Activated CD8-positive, alpha-beta memory T cell treated with anti-CD3 and anti-CD28 coated beads, Interleukin-2, amount 10 ng/mL, durations not matched to agents 7 days and 5 days (primary cell): ENCODE measurements at places on chromosomes 13 and 19. TPM values are rescaled to one million over a fixed set of nuclear protein-coding genes. Genes with fewer than 3 reads are reported as not detected.

- H3K36me3 ChIP-seq = no peaks in the 10 kb centered on the region
- no peak overlapping the region for H3K27ac ChIP-seq
- peaks cover 8% of the 10 kb centered on the region for H3K4me1 ChIP-seq
These were observed 731 bp downstream of the MAG start for GRCh38 chr19:35292421-35293362.

DNA sequence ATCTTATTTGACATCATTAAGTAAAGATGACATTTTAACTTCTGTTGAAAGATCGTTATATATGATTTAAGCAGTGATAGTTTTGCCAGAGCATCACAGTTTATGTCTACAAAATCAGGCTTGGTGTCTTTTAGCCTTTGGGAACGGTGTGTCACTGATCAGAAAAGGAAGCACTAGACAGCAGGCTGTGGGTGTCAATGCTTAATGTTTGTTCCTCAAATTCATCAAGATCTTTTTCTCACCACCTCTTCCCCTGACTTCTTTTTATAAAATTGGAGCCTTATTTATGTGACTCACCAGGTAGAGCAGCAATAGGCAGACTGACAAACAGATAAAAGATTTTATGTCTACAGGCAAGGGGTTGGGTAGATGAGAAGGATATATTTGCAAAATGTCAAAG is 1558.5 kb downstream of the EFNB2 start:
- no peak overlapping the region for H3K27ac ChIP-seq
- H3K27me3 ChIP-seq = no peaks in the 10 kb centered on the region
- no peaks in the 10 kb centered on the region for H3K4me1 ChIP-seq
- DNase-seq = no peak

The SRRM5 gene
- total RNA-seq = 0.79 TPM

DNA sequence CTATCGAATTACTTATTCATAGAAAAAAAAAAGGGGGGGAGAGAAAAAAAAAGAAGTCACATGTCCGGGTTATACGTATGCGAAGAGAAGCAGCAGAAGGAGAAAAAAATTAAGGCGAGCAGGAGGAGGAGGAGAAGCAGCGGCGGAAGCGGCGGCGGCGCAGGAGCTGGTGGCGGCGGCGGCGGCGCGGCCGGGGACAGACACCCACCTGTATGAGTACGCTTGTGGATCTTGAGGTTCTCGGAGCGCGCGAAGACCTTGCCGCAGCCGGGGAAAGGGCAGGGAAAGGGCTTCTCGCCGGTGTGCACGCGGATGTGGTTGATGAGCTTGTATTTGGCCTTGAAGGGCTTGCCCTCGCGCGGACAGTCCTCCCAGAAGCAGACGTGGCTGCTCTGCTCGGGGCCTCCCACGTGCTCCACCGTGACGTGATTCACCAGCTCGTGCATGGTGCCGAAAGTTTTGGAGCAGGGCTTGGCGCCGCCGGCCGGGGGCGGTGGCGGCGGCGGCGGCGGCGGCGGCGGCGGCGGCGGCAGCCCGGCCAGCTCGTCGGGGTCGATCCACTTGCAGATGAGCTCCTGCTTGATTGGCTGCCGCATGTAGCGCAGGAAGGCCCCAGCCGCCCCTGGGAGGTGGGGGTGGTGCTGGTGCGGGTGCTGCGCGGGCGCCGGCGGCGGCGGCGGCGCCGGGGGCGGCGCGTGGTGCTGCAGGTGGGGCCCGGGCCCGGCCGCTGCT is 1.5 kb downstream of the ZIC5 start:
- peak overlapping the region; percentile 84 for H3K27ac ChIP-seq
- H3K4me1 ChIP-seq = peaks cover 16% of the 10 kb centered on the region
- peak; percentile 65 for DNase-seq
- H3K27me3 ChIP-seq = peaks cover 78% of the 10 kb centered on the region

DNA sequence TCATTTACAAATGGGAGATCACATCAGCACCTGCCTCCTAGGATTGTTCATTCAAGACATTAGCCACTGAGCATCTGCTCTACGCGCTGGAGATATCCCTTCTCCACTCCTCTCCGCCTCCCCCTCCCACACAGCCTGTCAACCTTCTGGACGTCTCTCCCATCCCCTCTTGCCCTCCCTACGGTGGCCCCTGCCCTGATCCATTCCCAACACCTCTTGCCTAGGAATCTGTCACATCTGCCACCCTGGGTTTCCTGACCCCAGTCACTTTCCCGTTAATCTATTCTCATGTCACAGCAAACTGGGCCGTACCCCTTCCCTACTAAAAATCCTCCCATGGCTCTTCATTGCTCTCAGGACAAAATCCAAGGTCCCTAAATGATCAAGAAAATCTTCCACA is 10.3 kb downstream of the DYRK1B start:
- no peak overlapping the region for H3K27ac ChIP-seq
- peaks cover 12% of the 10 kb centered on the region for H3K36me3 ChIP-seq
- H3K27me3 ChIP-seq = no peaks in the 10 kb centered on the region
- H3K4me3 ChIP-seq = no peak overlapping the region

DNA sequence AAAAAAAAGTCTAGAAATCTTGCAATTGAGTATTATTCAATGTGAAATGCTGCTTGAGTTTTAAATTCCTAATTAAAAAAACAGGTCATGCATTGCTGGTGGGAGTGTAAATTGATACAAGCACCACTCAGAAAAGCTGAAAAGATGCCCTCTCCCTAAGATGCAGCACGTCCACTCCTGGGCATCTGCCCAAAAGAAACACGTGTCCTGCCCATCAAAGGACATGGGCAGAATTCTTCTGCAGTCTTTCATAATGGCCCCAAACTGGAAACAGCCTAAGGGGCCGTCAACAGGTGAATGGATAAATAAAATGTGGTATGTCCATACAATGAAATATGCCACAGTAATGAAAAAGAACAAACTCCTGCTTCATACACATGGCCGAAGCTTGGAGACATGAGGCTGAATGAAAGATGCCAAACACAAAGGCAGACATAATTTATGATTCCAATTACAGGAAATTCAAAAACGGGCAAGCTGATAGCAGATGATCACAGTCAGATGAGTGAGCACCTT is 7.8 kb downstream of the POU2F2 start:
- H3K4me1 ChIP-seq = peaks cover 56% of the 10 kb centered on the region
- no peak overlapping the region for H3K27ac ChIP-seq
- DNase-seq = no peak
- H3K36me3 ChIP-seq = peaks cover 4% of the 10 kb centered on the region
- H3K4me3 ChIP-seq = no peak overlapping the region
- H3K27me3 ChIP-seq = no peaks in the 10 kb centered on the region

GRCh38 chr19:58396691-58397532 is 1.5 kb downstream of the RNF225 start:
- no peak overlapping the region for H3K4me3 ChIP-seq
- H3K27me3 ChIP-seq = peaks cover 8% of the 10 kb centered on the region
- DNase-seq = no peak
- peaks cover 30% of the 10 kb centered on the region for H3K36me3 ChIP-seq
- H3K4me1 ChIP-seq = peaks cover 31% of the 10 kb centered on the region
- no peak overlapping the region for H3K27ac ChIP-seq

The BRSK1 gene
- 6.9 TPM for total RNA-seq

The TNFSF9 gene
- total RNA-seq = 4.7 TPM

The ICAM5 gene
- 0.84 TPM for total RNA-seq

- no peak overlapping the region for H3K4me3 ChIP-seq
- peaks cover 3% of the 10 kb centered on the region for H3K36me3 ChIP-seq
- no peaks in the 10 kb centered on the region for H3K27me3 ChIP-seq
- peaks cover 16% of the 10 kb centered on the region for H3K4me1 ChIP-seq
- no peak overlapping the region for H3K27ac ChIP-seq
These were observed 6.0 kb upstream of the KATNAL1 start for GRCh38 chr13:30313311-30313710.

The AMER2 gene
- not detected for total RNA-seq

GRCh38 chr19:5238700-5239099 is 101.9 kb downstream of the PTPRS start:
- no peaks in the 10 kb centered on the region for H3K27me3 ChIP-seq
- no peaks in the 10 kb centered on the region for H3K36me3 ChIP-seq
- no peak for DNase-seq
